Karpas-422 (cell line): ENCODE measurements at places on chromosomes 3 and 15. TPM values are rescaled to one million over a fixed set of nuclear protein-coding genes. Genes with fewer than 3 reads are reported as not detected.

DNA sequence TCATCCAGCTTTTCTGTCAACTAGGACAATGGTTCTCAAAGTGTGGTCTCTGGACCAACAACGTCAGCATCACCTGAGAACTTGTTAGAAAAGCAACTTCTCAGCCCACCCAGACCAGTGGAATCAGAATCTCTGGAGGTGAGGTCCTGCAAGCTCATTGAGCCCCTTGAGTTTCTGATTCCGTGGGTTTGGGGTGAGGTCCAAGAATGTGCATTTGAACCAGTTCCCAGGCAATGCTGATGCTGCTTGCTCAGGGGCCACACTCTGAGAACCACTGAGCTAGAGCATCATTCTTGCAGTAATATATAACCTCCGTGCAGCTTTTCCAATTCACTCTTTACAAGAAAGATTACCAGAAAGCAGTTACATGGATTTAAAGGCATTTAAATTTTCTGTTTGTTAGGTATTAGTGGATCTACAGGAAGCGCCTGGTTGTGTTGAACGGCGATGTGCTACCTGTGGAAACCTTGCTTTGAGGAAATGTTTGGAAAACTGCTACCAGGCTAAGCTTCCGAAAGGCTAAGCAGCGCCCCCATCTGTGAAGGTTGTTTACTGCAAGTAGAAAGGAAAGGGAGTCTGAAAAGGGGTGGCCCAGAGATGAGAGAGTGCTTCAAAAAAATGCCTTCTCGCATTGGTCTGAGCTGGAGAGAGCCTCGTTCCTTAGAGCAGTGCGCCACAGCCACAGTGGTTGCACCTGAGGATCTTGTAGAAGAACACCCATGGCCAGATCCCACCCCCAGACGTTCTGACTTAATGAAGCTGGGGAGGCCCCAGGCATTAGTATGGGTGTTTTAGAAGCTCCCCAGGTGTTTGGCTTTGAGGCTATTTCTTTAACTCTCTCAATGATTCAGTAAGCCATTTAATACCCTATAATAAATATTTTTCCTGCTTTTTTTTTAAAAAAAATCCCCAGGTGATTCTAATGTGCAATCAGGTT lies 50.0 kb downstream of the RLBP1 start:
- peak; percentile 82 for DNase-seq

- no peak for DNase-seq
These were observed 2.7 kb downstream of the PRKCD start for GRCh38 chr3:53163444-53164387.

- no peak for DNase-seq
These were observed 1.9 kb upstream of the RMDN3 start for GRCh38 chr15:40756938-40757337.

DNA sequence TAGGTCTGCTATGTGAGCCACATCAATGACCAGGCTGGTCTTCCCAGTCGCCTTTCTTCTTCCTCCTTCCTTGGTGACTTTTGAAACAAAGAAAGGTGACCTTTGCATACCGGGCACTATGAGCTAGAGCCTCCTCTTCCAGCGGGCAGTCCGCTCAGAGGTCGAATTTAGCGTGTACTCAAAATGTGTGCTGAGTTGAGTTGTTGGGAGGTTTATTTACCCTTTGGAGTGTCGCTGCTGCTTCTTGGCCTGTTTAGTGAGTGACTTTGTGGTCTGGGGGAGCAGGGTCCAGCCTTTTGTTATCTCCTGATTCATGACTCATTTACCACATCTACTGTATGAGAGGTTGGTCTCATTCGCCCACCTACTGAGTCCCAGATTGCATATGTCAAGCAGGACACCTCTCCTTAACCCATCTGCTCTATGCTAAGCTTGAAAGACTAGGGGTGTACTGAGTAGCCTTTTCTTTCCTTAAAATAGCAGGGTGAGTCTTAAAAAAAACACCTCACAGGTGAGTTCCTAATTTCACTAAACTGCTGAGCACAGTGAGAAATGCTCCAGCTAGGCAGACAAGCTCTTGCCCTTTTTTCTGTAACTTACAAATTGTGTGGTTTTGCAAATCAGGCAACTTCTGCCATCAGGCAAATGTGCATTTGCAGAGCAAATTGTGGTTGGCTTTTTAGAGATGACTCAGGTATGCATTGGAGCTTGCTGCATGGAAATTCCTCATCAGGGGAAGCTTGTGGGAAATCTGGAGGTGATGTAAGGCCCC lies 3.2 kb upstream of the SIAH2 start:
- peak; percentile 98 for DNase-seq

DNA sequence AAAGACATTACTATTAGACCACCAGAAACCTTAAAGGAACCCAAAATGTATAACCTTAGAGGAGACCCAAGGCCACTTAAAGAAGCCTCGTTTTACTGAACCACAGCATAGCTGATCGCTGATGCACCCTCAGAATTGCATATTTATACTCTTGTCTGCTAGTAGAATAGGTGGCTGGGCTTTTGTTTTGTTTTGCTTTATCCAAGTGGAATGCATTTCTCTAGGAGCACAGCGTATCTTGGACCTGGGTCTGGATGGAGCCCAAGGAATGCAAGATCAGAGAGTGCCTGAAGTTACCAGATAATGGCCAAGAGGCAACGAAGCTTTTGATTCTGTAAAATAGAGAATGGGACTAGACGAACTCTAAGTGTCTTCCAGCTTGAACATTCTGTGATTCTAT lies 129.2 kb upstream of the COL8A1 start:
- no peak for DNase-seq

- DNase-seq: no peak
These were observed 109.7 kb downstream of the MFSD1 start for GRCh38 chr3:158911586-158911985.

DNA sequence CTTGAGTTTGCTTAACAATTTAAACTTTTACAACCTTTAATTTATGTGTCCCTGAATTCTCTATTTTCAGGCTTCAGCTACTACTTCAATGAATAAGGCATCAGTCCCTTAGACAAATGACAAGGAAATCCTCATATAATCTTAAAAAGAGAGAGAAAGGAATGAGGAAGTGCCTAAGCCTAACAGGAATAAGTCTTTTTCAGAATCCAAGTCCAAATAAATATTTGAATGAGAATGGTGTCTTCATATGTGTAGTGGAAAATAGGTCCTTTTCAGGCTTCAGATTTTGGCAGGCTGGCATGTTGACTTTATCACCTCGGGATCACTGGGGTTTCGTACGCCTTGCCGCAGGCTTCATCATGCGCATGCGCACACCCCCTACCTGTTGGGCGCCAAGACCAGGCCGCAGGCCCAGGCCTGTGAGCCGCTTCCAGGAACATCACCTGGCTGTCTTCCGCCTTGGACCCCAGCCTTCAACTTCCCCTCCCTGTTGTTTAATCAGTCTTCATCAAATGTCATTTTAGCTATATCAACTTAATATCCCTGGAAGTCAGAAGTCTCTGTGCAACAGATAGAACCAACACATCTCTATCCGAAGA lies 334.5 kb downstream of the SOX2 start:
- DNase-seq: no peak

DNA sequence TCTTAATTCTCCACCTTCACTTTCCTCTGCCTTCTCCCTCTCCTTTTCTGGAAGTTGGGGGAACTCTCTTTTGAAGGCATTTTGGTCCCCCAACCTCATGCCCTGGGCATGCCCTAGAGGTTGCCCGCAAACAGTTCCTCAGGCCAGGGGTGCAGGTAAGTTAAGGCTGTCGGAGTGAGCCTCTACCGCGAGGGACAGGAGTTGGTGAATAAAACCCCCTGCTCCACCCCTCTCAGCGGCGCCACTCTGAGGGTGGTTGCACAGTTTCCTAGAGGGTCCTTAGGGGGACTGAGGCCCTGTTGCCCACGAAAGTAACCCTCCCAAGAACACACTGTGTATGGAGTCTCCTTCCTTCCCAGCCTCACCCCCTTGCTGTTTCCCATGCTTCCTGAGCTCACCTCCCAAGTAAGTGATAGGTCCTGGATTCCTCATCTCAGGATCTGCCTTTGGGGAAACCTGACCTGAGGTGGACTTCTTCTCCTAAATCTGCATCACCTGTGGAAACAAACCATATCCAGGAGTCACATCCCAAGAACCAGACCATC lies 23.1 kb upstream of the THSD4 start:
- DNase-seq: no peak

GRCh38 chr3:96970211-96970610 lies 155.8 kb downstream of the EPHA6 start:
- no peak for DNase-seq

DNA sequence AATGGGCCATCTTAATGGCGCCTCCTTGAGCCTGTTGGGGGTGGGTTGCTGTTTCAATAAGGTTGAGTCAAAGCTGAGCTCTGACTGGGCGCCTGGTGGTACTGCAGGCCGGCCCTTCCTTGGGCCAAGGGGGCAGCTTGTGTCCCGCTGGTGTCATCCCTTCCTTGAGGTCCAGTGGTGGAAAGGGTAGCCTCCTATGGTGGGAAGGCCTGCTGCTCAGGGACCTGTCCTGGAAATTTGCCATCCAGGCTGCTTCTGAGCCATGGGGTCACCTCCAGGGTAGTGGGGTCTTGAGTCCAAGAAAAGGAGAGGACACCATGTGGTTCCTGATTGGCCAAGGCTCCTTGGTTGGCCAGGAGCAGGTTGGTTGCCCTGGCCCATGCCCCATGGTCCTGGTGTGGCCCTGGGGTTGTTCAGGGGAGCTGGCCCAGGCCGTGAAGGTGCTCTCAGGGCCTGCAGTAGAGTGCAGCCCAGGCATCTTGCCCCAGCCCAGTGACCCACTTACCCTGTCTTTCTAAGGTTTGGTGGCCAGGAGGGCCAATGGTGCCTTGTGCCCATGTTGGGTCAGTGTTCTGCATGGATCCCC lies 188.7 kb downstream of the UBE3A start:
- no peak for DNase-seq

GRCh38 chr15:36579792-36580431 lies 486 bp downstream of the CDIN1 start:
- peak; percentile 51 for DNase-seq

DNA sequence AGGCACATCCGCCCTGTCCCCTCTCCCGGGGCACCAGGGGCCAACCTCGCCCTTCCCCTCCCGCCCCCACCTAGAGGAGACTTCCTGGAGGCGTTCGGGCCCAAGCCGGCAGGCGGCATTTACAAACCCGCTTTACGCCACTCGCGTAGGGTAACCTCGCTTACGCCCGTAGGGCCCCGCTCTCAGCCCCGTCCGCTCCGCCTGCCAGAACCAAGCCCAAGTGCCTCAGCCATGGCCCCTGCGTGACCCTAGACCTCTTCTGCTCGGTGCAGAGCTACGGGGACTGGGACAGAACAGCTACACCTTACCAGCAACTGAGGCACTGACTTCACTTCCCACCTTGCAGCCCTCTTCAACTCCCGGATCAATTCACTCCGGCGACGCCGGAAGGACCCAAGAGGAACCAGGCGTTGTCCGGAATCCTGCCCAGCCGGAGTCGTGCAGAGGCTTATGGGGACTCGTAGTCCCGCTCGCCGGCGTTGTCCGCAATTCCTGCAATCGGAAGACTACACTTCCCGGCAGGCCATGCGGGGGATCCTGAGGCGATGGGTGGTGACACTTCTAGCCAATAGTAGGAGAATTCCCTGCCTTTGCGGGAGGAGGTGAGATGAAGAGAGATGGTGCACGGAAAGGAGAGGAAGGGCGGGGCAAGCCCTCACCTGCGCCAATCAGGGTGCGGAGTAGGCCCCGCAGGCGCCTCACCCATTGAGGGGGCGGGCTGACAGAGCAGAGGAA lies at the start of gene PDCD10:
Gene PDCD10, minus strand, starts transcription at position 395 of the 735 bp plus-strand sequence. CDS start 14,735 bp downstream, outside the sequence.
- DNase-seq: peak; percentile 99

- no peak for DNase-seq
These were observed 11.9 kb upstream of the SEMA6D start for GRCh38 chr15:47705281-47705997.

DNA sequence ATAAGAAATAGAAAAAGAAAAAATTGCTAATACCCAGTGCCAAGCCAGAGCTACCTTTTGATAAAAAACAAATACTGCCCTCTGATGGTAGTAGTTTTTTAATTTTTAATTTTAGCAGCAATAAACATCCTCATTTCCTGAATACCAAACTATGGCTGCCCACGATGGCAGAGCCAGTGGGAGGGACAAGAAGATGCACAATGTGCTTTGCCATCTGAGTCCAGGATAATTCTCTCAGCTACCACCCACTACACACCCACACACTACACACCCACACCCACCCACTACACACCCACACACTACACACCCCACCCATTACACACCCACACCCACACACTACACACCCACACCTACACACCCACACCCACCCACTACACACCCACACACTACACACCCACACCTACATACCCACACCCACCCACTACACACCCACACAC lies 17.8 kb downstream of the CEP19 start:
- no peak for DNase-seq

GRCh38 chr15:85314146-85314545 lies 66.3 kb upstream of the AKAP13 start:
- DNase-seq: no peak

GRCh38 chr15:26438718-26439117 lies 334.1 kb downstream of the GABRB3 start:
- DNase-seq: no peak

- DNase-seq: peak; percentile 78
These were observed 7.6 kb upstream of the TMEM44 start for GRCh38 chr3:194640829-194641228.

DNA sequence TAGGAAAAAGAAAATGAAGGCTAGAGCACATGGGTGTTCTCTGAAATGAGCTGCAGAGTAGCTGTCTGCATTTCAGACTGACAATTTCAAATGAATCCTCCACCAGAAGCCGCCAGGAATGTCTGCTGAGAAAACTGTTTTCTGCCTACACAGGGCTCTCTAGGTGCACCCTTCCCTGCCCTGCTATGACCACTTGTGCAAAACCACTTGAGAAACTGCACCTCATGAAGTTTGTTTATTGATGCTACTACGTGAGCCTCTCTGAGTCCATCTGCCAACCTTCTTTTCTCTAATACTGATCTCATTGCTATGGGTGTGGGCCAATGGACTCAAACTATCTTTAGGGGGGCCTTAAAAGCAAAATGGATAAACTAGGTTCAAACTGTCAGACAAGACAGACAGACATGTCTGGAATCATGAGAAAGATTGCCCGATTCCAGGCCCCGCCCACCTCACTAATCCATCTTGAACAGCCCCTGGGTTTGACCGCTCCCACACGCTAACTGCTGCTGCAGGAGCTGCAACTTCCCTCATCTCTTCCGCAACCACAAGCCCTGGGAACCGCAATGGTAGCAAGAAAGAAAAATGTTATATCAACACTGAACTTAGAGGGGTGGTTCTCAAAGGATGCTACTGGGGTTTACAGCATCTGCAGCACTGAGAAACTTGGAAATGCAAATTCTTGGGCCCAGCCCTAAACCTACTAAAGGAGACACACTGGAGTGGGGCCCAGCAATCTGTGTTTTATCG lies 9.0 kb upstream of the CD47 start:
- peak; percentile 62 for DNase-seq

DNA sequence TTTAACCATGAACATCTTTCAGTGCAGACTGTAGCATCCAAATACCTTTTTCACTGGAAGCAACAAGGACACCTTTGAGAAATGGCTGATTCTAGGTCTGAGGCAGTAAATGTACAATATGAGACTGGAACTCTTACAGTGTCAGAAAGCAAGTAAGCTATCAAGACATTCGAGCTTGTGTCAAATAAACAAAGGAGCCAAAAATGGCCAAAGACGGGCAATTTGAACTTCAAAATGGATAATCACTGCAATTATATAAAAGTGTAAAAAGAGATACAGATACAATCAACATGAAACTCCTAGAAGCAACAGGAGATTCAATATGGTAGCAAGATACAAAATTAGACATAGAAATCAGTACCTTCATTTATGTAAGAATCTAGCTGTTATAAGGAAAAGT lies 138.5 kb upstream of the CCDC54 start:
- DNase-seq: no peak

- no peak for DNase-seq
These were observed 270.2 kb upstream of the CHRM5 start for GRCh38 chr15:33698126-33698525.

Gene TGM5
- total RNA-seq: not detected in 2 replicates

Gene STXBP5L
- total RNA-seq: not detected in 2 replicates

Gene SHC4
- 0.22 TPM in 1 of 2 replicates, not detected in the other for total RNA-seq

Gene ATP1B3
- 54.6 and 68.7 TPM in 2 replicates for total RNA-seq

Gene RASGRF1
- total RNA-seq: 3.6 and 10.5 TPM in 2 replicates

Gene TM4SF18
- not detected in 2 replicates for total RNA-seq
